ENCODE measurements at places on chromosomes 3 and 15.

- DNase-seq, result no peak
Observed at GRCh38 chr3:43627360-43627759, 5.5 kb upstream of the ANO10 start.

GRCh38 chr3:189474944-189475343 is 156.2 kb upstream of the TP63 start:
- DNase-seq, result no peak

GRCh38 chr3:11391174-11391879 is 119.1 kb downstream of the ATG7 start:
- no peak for DNase-seq

GRCh38 chr3:66428733-66429132 is 72.1 kb downstream of the LRIG1 start:
- DNase-seq, result peak; percentile 53

DNA sequence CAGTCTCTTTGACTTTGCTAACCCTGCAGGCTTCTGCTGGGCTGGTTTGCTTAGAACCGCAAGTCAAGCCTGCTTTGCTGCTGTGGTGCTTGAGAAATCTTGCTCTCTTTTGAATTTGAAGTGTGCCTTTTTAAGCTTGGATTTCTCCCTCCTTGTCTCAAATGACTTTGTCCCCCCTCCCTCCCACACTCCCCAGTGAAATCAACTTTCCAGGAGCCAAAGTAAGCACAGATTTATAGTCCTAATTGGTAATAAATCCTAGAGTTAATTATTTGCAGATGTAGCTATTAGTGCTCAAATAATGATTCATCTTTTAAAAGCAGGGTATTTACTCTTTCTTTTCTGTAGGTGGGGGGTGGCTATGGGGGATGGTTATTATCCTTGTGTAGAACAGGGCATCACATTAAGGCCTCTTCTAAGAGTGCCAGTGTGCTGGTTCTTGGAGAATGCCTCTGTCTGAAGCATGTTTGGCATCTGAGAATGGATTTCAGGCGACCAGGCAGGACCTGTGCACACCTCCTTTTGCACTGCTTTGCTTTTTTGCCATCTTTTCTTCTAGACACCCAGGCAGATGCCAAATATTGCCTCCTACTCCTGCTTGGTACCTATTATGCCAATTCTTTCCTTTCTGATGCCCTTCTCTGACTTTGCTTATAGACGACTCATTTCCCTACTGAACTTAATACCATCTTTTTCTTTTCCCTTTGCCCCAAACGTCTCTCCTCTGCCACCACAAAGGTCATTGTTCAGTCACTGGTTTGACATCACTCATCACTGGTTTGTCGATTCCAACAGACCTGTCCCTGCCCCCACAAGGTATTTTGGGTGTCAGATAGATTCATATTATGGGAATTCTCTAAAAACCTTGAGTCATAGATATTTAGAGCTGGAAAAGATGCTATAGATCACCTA is 50.7 kb downstream of the CLDN11 start:
- no peak for DNase-seq

DNA sequence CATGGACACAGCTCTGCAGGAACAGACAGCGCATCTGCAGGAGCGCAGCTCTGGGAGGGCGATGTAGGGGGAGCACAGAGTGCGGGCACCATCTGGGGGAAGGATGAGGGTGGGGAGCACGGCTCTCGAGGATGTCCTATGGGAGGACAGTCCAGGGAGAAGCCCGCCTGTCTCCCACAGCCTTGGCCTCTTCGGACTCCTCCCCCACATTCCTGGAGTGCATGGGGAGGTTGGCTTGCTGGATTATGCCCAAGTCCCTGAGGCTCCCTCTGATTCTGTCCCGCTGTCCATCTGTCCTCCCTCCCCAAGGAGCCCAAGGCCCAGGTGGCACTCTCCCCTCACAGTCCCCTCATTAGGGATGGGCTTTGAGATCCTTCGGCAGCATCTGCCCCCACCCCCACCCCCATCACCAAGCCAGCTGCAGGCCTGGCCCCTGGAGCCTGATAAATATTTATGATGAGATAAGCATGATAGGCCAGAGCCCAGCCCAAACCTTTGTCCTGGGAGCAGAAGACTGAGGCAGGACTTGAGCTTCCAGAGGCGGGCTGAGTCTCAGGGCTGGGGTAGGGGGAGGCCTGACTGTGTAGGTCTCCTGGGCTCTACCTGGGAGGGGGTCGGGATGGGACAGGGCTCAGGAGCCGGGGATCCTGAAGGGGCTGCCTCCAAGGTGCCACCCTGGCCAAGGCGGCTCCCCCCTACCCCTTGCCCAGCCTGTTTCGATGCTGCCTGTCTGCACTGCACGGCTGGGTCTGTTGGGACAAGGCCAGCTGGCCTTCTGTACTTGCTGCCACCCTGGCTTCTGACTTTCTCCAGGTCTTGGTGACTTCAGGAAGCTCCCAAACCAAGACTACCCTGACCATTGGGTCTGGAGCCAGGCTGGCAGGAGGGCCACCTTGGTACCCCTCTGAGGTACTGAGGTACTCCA is 28.6 kb upstream of the SEMA3F start:
- DNase-seq, result no peak

DNA sequence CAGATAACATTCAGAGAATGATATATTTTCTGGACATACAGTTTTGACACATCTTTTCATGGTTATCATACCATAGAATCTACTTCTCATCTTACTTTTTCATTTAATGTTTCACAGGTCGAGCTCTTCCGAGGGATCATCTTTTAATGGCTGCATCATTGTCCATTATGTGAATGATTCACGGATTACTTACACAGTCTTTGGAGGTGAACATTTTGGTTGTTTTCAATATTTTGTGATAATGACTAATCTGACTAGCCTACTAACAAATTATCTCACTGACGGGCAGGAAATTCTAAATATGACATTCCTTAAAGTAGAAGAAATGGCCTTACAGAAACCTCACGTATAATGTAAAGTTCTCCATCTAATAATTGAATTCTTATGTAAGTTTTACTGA is 209.1 kb upstream of the STRIT1 start:
- DNase-seq, result no peak

- DNase-seq, result no peak
Observed at GRCh38 chr3:184795522-184796190, 16.3 kb upstream of the VPS8 start.

DNA sequence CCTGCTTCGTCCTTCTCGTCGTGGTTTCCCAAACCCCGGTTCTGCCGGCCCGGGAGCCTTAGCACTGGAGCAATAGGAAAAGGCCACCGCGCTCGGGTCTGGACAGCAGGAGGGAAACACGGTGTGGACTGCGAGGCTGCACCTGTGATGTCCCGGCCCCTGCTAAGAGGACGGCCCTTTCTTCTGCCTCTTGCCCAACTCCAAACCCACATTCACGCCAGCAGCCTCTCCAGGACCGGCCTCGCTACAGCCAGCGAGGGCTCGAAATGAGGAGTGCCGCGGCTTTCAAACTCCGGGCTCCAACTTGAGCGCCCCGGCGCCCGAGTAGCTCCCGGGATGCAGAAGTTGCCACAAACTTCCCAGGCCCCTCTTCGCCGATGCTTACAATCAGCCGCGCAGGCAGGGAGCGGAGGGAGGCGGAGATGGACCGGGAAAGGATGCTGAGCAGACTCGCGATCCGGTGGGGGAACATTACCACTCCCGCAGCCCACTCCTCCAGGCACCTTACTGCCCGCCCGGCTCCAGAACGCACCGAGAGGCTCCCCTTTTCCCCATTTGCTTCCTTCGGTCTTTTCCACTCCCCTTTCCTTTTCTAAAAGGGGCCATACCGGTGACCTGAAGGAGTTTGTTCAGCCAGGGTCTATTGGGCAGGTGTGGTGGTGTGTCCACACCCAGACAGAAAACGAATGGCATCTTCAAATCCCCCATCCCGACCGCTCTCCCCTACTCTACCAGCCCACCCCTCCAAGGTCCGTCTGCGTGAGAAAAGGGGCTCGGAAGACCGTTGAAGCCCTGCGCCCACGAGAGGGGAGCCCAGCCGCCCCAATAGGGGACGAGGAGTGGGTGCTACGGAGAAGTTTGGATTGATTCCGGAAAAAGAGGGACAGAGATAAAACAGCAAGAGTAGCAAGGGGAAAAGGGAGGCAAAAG is 18.8 kb upstream of the SATB1 start:
- DNase-seq, result no peak

- no peak for DNase-seq
Observed at GRCh38 chr15:96303503-96304056, 26.9 kb upstream of the NR2F2 start.

DNA sequence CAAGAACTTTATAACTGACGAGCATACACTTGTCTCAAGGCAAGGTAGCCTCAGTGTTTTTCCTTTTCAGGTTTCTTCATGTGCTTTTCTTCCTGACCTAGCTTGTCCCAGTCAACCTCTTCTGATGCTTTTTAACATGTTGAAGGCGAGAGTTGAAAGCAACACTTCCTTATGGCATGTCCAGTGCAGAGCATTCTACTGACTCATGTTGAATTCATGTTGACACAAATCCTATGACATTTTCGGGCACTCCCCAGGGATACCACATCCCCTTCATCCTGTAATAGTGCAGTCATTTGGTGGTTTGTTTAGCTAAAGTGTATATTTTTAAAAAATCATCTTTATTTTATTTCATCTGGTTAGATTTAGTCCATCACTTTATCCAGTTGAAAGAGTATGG is 75.9 kb upstream of the CBLB start:
- DNase-seq, result no peak

DNA sequence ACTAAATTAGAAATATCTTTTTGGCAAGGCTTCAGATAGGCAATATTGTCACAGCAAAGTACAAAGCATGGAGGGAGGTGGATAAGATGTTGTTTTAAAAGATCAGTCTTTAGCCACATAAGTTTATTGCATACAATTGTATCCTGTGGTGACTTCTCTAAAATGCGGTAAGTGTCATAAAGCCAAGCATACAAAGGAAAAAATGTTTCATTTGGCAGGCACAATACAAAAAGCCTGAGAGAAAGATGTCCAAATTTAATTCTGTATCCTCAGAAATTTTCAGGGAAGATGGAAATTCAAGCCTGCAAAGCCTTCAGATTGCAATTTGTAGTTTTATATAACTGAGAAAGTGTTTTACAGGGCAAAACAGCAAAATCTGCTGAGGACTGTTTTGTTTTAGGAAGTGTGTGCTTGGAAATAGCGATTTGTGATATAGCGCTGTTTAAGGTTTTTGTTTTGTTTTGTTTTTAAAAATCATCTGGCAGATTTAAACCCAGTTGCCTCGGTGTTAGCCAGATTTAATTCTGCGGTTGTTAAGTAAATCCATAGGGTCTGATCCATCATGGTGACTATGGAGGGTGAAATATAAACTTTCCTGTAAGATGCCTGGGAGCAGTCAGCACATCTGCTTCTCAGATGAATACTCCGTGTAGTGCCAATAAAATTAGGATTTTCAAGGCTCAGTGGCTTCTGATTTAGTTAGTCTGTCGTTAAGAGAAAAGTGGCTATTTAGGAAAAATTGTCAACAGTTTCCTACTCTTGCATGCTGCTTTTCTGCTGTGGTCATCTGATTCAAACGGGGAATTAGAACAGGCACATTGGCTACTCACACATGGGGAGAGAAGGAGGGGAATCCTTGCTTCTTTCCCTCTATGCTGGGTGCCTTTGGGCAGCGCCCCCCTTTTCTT is 8.0 kb downstream of the KAT2B start:
- DNase-seq, result no peak

DNA sequence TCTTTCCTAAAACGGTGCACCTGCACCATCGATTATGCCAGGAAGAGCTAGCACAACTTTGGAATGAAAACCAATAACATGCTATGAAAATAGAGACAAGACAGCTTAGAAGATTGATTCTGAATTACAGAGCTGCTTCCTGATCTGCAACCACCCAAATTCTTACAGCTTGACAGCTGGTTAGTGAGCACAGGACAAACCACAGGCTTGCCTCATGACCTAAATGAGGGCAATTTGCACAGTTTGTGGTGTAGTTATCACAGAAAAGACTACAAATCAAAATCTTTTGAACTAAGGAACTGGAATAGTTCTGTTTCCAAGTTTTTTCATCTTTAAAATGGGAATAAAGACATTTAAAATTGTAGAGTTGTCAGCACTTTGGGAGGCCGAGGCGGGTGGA is 533.5 kb downstream of the NAALADL2 start:
- no peak for DNase-seq

GRCh38 chr3:39631136-39631535 is 163.7 kb downstream of the MOBP start:
- no peak for DNase-seq

DNA sequence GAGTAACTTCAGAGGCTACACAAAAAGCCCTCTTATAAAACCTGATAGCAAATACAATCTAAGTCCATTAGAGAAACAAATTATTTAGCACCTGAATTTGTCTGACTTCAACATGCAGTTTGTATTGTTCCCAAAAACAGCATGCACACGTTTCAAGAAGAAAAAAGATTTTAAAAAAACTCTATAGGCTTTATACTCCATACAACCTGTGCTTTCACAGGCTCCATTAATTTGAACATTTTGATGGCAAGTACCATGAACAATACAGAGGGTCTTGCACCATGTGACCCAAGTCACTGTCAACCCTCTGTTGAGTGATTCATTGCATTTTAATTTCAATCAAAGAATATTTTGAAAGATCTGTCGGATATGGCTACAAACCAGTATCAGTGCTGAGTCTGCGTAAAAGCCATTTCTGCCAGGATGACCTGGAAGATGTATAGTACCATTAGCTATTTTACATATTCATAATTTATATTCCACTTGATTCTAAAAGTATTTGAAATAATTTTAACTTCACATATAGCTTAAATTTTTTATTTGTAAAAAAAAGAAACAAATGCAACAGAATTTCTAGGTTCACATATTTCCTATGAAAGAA is 13.2 kb downstream of the ANXA2 start:
- DNase-seq, result no peak

Data from cerebellar nuclear complex (tissue), 1 donor.